ENCODE measurements at places on chromosomes 16 and 17.

- no peak for DNase-seq
Observed at GRCh38 chr16:66786551-66786950, 14.8 kb downstream of the TERB1 start.

- DNase-seq, result no peak
Observed at GRCh38 chr17:16348586-16348985, 4.7 kb downstream of the CENPV start.

DNA sequence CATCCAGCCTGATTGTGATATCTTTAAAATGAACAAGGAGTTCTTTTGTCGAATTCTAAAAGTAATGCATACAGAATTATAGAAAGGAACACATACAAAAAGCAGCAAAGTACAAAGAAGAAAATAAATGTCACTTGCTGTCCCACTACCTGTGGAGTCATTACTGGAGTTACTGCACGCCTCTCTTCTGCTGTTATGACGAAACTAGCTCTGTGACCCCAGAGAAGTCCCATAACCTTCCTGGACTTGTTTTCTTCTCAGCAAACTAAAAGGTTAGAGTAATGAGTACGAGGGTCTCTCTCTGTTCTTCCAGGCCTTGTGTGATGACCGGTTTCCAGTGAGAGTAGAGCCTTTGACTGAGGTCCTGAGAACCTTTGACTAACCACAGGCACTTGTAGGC, 26.9 kb downstream of the BANP start:
- no peak for DNase-seq

GRCh38 chr16:4900036-4900435, 36.9 kb downstream of the PPL start:
- DNase-seq, result no peak

DNA sequence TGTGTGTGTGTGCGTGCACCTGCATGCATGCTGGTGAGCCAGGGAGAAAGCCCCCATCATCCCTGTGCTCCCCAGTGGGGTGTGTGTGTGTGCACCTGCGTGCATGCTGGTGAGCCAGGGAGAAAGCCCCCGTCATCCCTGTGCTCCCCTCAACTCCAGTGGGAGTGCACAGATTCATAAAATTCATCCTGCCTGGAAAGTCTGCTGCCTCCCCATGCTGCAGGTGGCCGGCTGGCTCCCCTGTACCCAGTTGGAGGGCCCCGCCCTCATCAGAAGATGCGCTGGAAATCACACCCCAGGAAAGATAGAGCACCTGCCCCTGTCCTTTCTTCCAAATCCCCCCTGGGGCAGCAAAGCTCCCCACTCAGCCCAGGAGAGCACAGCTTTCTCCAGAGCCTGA, 84.8 kb upstream of the DOC2B start:
- DNase-seq, result no peak

GRCh38 chr16:14658063-14658462, 25.3 kb downstream of the BFAR start:
- no peak for DNase-seq

DNA sequence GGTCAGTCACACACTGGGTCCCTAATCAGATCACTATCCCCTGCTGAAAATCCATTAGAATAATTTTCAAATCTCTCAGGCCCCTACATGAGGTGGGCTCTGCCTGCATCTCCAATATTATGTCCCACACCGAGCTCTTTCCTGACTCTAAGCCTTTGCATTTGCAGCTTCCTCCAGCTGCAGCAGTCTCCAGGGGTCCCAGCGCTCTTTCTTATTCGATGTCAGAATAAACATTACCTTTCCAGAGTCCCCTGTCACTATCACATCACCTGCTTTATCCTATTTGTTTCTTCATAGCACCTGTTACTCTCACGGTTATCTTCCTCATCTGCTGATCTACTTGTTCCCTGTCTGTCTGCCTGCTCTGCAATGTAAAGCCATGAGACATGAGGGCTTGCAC, 57.3 kb upstream of the MON1B start:
- DNase-seq, result no peak

GRCh38 chr16:88384222-88385111, 1.7 kb downstream of the ZNF469 start:
- no peak for DNase-seq

DNA sequence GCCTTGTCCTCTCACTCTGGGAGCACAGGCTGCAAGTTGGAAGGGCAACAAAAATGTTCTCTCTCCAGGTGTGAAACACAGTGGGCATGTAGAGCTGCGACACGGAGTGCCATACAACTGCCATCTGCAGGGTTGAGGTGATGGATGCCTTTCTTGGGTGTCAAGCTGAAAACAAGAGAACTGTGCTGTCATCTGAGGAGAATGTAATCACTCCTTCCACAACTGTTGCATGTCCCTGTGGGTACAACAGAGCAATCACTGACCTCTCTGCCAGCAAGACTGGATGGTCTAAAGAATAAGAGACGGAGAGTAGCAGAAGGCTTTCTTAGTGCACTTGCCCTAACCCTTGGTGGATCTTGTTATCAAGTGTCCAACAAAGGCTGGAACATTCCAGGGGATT, 29.2 kb downstream of the SLFN11 start:
- DNase-seq, result no peak

DNA sequence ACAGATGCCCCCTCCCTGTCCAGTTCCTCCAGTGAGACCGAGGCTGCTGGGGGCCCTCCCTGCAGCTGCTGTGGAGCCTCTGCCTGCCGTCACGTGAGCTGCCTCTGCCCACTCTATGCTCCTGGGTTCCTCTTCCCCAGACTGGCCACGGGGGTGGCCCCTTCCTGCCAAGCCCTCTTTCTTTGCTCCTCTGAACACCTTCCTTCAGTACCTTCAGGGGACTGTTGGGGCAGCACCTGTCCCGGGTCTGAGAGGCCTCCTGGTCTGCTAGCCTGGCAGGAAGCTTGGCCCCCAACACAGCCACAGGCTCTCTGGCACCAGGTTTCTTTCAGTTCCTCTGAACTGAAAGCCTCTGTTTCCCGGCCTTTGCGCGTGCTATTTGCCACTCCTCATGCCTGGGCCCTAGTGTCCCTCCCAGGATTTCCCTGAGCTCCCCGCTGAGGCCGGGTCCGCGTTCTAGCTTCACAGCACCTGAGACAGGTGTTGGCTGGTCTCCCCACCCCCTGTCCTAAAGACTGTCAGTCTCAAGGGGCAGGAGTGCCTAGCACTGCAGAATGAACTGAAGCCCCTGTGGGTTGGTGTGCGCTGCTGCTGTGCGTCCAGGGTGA, 6.6 kb upstream of the ATP6V0C start:
- DNase-seq, result no peak

GRCh38 chr16:63100082-63100481, 1063.8 kb upstream of the CDH8 start:
- no peak for DNase-seq

- no peak for DNase-seq
Observed at GRCh38 chr16:75095204-75095621, 21.4 kb downstream of the LDHD start.

GRCh38 chr17:47983492-47984223, 12.7 kb downstream of the CDK5RAP3 start:
- DNase-seq, result no peak

- DNase-seq, result no peak
Observed at GRCh38 chr16:84616515-84616914, 1.4 kb downstream of the COTL1 start.

GRCh38 chr16:67697422-67698185, 21.5 kb downstream of the GFOD2 start:
- no peak for DNase-seq

DNA sequence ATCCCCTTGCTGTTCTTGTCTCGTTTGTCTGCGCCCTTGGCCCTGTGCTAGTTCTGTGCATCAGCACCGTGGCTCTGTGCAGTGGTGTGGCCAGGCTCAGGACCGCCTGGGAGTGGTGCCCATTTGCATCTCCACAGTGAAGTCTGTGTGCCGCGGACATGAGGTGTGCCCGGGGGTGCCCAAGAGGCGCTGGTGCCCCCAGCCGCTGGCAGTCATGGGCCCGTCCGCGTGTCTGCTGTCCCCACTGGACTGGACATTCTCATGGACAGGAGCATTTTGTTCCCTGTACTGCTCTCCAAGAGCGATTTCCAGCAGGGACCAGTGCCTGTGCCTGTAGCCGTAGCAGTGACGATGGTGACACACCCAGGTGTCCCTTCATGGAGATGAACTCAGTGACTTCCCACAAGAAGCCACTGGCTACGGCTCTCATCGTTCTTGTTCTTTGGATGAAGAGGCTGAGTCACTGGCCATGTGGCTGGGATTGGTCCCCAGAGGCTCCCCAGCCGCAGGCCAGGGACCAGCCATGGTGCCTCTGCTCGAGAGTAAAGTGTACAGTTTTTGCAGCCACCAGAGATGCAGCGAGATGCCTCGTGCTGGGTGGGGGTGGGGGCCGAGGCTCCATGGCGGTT, 13.0 kb upstream of the MC1R start:
- no peak for DNase-seq

DNA sequence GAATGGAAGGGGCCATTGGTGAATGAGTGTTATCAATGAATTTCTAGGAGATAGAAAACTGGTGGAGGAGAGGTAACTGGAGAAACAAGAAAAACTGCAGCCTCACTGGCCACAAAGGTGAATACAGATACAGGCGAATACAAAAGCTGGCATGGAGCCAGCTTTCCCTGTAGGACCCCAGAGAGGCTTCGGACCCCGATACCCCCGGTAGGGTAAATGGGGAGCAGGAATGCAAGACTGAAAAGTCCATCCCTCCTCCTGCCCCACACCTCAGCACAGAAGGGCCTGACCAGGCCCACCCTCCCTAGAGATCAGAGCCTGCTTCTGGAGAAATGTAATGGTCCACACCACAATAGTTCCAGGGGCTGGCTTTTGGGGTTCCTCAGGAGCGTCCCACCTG, 4.9 kb upstream of the MYLK3 start:
- no peak for DNase-seq

- DNase-seq, result no peak
Observed at GRCh38 chr16:595942-596735, 6.3 kb downstream of the RAB40C start.

- no peak for DNase-seq
Observed at GRCh38 chr16:19148189-19148588, 19.9 kb upstream of the SYT17 start.

- DNase-seq, result no peak
Observed at GRCh38 chr17:74079537-74080300, 123.8 kb upstream of the RPL38 start.

DNA sequence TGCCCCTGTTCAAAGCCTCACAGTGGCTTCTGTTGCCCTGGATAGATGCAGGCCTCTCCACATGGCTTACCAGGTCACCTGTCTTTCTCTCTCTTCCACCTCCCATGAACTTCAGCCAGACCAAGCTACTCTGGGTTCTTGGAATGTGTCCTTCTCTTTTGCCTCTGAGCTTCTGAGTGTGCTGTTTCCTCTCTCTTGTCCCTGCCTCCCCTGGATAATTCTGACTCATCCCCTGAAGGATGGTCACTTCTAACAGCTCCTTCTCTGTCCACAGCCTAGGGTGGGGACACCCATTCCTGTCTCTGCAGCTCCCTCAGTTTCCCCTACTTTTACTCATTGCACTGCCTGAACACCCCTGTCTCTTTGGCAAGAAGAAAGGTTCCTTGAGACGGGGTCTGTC, 2.9 kb downstream of the GUCY2D start:
- DNase-seq, result no peak

- DNase-seq, result no peak
Observed at GRCh38 chr16:26692658-26693057, 374.1 kb upstream of the C16orf82 start.

DNA sequence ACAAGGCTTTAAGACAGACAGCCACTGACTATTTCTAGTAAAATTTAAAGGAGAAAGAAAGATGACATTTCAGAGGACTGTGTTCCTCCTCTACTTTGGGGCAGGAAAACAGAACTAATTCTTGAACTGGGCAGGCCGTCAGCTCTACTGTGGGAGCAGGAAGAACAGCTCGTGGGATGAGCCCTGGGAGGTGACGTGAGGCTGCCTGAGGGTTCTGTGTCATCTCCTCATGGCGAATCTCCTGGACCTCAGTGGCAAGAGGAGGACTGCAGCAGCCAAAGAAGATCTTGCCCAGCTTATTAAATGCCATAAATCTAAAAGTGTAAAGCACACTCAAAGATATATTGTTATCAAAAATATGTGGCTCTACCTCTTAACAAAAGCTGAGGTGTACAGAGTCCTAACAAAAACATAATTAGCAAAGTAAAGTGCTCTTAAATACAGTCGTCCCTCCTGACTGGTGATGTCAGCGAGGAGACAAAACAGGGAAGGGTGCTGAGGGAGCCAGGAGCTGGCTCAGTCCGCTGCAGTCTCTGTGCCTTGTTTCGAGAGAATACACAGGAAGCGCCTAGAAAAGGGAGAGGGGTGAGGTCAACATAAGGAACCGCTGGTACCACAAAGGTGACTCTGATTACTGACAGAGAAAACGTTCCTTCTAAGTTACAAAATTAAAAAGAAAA, 58.0 kb downstream of the CREBBP start:
- DNase-seq, result no peak

GRCh38 chr16:9778849-9779248, 403.4 kb downstream of the GRIN2A start:
- DNase-seq, result no peak

All from stimulated activated CD4-positive, alpha-beta T cell treated with anti-CD3 and anti-CD28 coated beads, TNF-alpha, amount 100 ng/mL, for 1 hour (primary cell).